ENCODE measurements at places on chromosomes 1 and 21.

GRCh38 chr21:31915566-31915965 lies 42.7 kb downstream of the HUNK start:
- no peak for DNase-seq

DNA sequence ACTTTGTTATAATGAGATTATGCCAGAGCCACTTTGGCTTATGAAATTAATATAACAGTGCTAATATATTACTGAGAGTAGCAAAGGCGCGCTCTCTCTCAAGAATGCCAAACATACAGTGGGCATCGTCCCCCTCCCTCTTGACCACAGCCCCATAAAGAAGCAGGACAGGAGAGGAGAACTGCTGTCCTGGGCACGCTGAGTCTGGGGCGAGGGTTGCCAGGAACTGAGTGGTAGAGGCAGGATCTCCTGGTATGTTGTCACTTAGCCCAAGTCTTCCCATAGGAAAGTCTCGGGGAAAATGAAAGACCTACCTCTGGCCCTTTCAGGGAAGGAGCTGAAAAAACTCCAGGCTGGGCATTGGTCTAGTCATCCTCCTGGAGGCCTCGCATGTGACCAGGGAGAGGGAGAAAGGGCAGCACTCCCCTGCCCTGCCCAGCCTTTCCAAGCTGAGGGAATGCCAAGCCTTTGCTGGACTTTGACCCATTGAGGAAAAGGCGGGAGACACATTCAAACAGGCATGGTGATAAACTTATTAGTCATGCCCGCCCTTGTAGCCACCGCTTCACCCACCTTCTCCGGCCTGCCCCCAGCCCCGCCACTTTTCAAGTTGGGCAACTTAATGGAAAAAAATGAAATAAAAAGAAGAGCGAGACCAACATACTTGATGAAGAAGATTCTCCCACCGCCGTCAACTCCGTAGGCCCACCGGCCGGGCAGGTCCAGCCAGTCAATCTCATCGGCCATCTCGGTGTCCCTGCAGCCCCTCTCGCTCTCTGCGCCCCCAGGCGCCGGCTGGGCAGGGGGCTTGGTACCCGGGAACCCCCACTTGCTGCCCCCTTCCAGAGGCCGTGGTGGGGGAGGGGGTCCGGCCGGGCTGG lies 17.4 kb upstream of the PLEKHA6 start:
- no peak for DNase-seq

DNA sequence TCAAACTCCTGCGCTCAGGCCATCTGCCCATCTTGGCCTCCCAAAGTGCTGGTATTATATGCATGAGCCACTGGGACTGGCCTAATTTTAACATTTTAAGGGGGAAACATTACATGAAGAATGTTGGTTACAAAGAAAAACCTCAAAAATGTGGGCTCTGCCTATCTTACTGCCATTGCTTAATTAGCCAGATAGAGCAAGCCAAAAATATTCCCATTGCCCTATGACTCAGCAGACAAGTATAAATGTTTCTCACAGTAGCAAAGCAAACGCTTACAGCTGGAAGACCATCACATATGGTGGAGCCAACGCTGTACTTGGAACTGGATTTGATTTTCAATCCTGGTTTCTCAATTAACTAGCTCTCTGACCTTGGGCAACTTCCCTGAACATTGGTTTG lies 502.0 kb downstream of the SMYD3 start:
- DNase-seq = no peak

DNA sequence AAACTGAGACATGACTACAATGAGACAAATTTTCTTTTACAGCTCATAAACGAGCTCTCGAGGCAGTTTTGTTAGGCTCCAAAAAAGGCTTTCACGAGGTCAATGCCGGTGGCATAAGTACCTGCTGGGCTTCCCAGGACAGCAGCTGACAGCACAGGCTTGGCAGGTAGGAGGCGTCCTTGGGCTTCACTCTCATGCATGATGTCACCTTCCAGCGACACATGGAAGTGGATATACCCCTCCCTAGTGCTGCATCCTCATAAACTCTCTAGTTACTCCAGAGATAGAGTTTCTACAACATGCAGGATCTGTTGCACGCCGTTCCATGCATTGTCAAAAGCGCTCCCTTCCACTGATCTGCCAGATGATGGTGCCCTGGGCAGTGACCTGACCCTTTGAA lies 112.5 kb upstream of the PAXBP1 start:
- no peak for DNase-seq

GRCh38 chr1:233668146-233668724 lies 54.3 kb downstream of the KCNK1 start:
- DNase-seq = no peak

DNA sequence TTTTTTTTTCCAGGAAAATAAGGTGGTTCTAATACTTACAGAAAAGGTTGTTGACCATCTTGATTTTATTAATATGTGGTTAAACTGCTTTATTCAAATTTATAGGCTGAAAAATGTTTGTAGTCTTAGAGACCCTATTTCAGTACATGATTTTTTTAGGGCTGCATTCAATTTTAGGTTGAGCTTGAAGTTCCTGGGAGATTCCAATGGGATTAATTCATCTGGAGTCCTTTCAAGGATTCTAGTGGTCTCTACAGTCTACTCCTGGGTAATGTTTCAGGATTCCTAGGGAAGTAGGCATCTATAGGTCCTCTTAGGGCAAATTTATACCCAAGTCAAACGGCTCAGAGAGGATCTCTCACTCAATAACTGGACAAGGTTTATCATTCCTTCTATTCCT lies 126.7 kb downstream of the HMCN1 start:
- no peak for DNase-seq

DNA sequence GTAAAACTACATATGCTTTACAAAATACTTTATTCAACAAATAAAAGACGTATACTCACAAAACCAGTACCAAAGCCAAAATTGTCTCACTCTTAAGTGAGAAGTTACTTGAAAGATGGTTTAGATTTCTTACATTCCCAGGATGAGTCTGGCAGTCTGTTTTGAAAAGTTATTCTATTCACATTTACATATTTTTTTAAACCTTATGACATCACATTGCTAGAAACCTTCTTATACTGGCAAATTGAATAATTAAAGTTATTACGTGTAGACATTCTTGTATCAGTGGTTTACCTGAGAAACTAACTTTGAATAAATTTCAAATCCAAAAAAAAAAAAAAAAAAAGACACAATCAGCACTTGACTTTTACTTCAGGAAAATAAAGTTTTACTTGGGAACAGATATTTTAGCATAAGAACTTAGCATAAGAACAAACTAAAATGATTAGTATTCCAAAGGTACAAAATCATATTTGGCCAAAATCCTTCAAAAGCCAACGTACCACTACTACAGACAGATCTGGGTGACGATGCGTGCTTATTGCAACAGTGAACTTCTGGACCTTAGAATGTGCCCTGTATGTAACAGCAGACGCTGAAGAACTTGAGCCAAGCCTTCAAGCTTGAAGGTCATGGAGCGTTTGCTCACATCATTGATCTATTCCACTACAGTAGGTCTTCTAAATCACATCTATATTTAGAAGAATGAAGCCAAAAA lies 2.5 kb downstream of the CDC42BPA start:
- DNase-seq = peak; percentile 22

DNA sequence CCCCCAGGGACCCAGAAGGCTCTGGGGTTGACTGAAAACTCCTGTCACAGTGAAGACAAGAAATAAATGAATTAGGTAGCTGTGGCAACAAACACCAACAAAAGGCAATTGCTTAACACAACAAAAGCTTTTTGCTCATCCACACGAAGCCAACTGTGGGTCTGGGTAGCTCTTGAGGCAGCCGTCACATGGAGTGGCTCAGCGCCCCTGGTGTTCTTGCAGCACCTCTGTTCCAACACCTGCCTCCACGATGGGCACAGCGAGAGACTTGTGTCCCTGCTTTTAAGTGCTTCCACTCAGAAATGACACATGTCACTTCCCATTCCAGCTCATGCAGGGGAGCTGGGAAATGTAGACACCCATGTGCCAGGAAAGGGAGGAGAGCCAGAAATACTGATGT lies 364.5 kb upstream of the DUSP10 start:
- DNase-seq = no peak

- DNase-seq = no peak
Measured at GRCh38 chr21:14547834-14548513, 1.9 kb upstream of the SAMSN1 start.

- DNase-seq = no peak
Measured at GRCh38 chr1:236895665-236896387, 100.7 kb downstream of the MTR start.

- DNase-seq = peak; percentile 7
Measured at GRCh38 chr1:220803401-220804201, 16.9 kb downstream of the MTARC1 start.

DNA sequence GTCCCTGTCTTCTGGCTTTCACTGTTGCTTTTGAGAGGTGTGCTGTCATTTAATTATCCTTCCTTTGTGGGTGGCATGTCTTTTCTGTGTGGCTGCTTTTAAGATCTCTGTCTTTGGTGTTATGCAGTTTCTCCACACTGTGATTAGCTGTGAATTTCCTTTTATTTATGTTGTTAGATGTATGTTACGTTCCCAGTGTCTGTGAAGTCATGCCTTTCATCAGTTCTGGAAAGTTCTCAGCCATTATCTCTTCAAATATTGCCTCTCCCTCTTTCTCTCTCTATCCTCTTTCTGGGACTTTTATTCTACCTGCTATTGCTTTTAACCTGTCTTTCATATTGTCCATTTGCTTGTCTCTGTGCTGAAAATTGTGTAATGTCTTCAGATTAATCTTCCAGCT lies 21.0 kb upstream of the CSF3R start:
- DNase-seq = no peak

DNA sequence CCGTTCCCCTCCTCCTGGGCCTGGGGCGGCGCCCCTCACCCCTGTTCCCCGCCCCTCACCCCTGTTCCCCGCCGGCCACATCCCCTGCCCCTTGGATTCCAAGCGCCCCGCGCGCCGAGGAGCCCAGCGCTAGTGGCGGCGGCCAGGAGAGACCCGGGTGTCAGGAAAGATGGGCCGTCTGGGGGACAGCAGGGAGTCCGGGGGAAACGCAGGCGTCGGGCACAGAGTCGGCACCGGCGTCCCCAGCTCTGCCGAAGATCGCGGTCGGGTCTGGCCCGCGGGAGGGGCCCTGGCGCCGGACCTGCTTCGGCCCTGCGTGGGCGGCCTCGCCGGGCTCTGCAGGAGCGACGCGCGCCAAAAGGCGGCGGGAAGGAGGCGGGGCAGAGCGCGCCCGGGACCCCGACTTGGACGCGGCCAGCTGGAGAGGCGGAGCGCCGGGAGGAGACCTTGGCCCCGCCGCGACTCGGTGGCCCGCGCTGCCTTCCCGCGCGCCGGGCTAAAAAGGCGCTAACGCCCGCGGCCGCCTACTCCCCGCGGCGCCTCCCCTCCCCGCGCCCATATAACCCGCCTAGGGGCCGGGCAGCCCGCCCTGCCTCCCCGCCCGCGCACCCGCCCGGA lies at the start of gene TP73:
Gene TP73, plus strand, starts transcription at position 587 of the 618 bp plus-strand sequence. CDS start 29,850 bp downstream, outside the sequence.
- no peak for DNase-seq

DNA sequence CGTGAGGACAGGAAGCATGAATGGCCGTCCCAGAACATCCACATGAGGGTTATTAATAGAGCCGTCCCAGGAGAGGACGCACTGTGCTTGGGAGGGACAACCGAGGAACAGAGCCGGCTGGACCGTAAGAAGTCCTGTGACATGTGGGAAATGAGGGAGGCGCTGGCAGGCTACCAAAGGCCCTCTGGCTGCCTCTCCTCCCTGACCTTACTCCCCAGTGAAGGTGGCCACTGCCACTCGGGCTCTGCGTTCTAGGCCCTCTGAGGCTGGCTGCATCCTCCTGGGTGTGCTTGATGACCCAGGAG lies 15.5 kb upstream of the NPPB start:
- DNase-seq = no peak

GRCh38 chr1:222109836-222110235 lies 367.9 kb upstream of the DUSP10 start:
- DNase-seq = no peak

DNA sequence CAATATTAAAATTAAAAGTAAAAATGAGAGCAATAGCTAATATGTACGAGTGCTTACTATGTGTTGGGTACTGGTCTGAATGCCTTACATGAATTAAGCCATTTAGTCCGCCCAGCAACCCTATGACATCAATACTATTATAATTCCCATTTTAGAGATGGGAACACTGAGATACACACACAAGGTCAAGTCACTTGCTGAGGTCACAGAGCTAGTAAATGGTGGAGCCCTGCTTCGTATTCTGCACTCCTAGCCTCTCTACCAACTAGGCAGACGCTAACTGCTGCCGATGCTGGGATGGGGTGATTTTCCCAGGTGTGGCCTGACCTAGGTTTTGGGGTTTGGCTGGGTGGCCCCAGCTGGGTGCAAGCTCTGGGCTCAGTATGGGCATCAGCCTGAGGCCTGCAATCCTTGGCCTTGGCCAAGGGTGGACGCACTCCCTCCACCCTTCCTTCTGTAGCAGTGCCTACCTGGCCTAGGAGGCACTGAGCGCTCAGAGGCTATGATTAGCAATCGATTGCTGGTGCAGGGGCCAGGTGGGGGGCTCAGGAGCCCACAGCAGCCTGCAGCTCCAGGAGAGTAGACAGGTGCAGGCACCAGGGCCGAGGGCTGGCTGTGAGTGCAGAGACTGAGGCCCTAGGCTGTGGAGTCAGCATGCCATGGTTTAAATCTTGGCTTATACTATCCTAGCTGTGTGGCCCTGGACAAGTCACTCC lies 2.7 kb downstream of the FAM131C start:
- no peak for DNase-seq

GRCh38 chr1:82510431-82510830 lies 709.7 kb downstream of the ADGRL2 start:
- no peak for DNase-seq

GRCh38 chr1:246689409-246690008 lies 34.7 kb upstream of the SCCPDH start:
- peak; percentile 31 for DNase-seq

DNA sequence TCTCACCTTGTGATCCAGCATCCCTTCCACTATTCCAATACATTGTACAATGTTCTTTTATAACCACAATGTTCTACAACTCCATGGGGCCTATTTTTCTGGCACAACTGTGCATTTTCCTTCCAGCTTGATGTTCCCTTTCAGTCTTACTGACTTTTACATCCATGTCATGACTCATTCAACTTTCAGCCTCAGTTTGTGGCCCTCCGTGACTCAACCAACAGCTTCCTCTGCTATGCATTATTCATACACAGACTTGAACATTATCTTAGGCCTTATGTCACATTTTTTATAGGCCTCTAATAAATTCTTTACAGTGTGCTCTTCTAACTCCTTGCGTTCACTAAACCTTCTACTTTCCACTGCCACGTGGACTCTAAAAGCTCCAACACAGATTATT lies 119.4 kb upstream of the PRMT6 start:
- no peak for DNase-seq

DNA sequence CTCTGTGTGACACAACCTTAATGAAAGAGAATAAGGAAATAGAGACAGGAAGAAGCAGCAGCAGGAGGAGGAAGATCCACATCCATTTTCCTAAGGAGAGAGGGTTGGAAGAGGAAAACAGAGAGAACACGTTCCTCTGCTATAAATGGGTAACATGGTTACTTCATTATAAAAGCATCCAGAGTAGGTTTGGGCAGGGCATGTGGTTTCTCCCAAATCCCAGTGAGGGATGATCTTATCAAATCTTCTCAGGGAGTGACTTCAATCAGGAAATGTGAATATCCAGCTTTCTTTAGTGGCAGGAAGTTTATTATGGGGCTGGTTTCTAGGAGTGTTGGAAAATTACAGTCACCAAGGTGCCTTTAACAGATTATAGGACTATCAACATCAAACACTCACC lies 11.1 kb downstream of the CYP2J2 start:
- DNase-seq = no peak

- peak; percentile 65 for DNase-seq
Measured at GRCh38 chr1:175750366-175751071, 7.1 kb upstream of the TNR start.
